ENCODE measurements at places on chromosomes 13 and 19.

DNA sequence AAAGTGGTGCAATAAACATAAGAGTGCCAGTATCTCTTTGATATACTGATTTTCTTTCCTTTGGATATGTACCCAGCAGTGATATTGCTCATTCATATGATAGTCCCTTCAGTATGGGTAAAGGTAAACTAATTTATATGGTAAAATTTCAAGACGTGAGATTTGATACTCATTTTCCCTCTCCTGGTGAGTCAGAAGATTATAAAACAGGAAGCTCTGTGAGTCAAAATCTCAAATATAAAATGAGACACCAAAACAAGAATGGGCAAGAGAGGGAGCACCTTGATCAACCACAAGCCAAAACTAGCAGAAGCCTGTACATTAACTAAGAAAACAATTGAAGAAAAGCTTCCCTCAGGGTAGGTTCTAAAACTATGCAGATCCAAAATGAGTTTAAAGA is 216.3 kb downstream of the SLITRK6 start:
- DNase-seq, result no peak

- DNase-seq, result no peak
Observed at GRCh38 chr13:51502153-51502651, 49.4 kb upstream of the INTS6 start.

DNA sequence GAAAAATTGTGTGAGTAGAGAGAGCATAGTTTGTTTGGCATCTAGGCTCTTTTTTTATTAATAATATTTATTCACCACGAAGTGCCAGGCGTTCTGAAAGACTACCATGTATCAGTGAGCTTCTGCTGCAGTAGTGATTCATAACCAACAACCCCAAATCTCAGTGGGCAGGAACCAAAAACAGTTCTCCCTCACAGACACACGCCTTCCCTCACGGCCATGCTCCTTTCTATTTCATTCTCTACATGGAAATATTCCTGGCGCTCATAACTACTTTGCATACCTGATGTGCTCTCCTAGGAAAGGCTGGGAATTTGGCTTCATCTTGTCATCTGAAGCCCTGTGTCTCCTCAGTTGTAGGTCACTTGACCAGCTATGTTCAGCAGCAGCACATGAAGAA is 26.6 kb upstream of the AMER2 start:
- DNase-seq, result no peak

DNA sequence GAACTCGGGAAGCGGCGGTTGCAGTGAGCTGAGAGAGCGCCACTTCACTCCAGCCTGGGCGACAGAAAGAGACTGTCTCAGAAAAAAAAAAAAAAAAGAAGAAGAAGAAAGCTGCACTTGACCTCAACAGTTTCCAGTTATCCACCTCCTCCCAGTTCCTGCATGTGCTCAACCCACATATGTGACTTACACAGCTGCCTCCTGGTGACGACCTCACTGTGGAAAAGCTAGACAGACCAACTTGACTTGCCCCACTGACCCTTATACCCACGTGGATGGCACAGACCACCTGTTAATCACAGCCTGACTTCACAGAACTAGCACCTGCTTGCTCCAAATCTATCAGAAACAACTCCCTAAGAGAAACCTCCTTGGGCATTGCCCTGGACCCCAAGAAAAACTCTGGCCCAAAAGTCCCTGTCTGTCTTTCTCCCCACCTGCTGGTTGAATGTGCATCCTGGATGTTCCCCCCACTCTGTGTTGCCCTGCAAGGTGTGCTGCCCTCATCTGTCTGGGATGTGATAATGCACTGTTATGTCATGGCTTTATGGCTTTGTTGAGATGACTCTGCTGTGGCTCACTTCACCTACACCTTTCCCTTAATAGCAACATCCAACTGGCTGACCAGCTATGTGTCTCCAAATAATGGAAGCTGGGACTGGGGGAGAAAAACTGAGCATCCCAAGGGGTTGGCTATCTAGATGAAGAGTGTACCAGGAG is 2.8 kb downstream of the ZNF20 start:
- no peak for DNase-seq

DNA sequence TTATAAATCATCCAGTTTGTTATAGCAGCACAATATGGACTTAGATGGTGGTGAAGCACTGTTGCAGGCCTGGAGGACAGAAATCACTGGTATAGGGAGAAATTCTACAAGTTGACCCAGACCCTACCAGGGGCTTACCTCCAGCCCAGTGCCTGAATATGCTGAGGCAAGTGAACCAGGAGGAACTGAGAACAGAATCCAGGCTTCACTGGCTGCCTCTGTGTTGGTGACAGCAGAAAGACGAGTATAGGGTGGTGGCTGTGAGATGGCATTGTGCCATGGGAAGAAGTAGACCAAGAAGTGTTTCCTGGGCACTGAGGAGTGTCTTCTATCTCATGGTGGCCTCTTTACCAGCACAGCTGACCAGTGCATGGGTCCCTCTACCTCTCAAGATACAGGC is 15.9 kb upstream of the EID2 start:
- DNase-seq, result no peak

- no peak for DNase-seq
Observed at GRCh38 chr13:67792151-67792676, 562.1 kb upstream of the PCDH9 start.

DNA sequence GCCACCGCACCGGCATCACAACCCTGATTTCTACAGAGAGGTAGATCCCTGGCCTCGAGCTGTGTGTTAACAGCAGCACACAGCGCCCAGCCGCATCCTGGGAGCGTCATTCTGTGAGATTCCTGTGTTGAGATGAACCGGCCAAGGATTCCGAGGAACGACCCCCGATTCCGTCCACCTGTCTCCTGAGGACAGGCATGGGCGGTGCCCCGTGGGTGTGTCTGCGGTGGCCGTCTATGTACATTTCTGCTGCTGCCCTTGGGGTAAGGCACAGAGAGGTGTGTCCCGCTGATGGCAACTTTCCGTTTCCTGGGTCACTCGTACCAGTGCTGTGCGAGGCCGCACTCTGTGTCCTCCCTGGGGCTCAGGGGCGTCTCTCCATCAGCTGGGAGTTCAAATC is 16.1 kb upstream of the F2RL3 start:
- no peak for DNase-seq

GRCh38 chr19:8041531-8041931 is 11.0 kb upstream of the CCL25 start:
- DNase-seq, result no peak

Measured in cerebellar nuclear complex (tissue), 1 donor.